Activated CD8-positive, alpha-beta memory T cell treated with anti-CD3 and anti-CD28 coated beads for 4 hours (primary cell): ENCODE measurements at places on chromosomes 6 and 20.
A peak's percentile ranks its signal among the peaks of the same experiment; 100 is the strongest.

DNA sequence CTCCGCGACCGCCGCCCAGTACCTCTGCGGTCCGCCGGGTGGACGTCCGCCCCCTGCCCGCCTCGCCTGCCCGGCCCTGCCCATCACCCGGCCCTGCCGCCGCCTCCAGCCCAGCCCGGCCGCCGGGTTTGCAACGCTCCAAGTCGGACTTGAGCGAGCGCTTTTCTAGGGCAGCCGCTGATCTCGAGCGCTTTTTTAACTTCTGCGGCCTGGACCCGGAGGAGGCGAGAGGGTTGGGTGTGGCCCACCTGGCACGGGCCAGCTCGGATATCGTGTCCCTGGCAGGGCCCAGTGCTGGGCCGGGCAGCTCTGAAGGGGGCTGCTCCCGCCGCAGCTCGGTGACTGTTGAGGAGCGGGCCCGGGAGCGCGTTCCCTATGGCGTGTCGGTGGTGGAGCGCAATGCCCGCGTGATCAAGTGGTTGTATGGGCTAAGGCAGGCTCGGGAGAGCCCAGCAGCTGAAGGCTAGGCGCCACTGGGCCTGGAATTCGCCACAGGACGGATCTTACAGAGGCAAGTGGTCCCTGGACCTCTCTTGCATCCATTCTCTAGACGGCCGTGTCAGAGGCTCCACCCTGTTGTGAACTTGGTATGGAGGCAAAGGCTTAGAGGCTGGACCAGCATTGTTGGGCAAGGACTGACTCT is 11.8 kb downstream of the FAM110A start:
- no peak for DNase-seq

GRCh38 chr6:2743280-2744208 is 7.2 kb downstream of the MYLK4 start:
- DNase-seq = no peak

DNA sequence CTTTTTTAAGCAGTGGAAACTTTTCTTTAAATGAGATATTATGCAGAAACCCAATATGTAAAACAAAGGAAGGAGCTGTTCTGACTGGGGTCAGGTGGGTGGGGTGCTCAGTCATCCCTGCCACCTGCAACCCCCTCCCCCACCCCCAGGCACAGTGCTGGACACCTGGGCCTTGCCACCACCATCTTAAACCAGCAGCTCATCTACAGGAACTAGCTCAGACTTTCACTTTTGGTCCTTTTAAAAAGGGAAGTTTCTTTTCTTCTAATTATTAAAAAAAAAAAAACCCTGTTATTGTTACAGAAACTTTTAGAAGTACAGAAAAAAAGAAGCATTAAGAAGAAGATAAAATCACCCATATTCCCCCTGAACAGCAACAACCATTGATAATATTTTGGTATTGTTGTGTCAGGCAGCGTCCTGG is 37.1 kb downstream of the PPP1R16B start:
- DNase-seq = peak; percentile 33

DNA sequence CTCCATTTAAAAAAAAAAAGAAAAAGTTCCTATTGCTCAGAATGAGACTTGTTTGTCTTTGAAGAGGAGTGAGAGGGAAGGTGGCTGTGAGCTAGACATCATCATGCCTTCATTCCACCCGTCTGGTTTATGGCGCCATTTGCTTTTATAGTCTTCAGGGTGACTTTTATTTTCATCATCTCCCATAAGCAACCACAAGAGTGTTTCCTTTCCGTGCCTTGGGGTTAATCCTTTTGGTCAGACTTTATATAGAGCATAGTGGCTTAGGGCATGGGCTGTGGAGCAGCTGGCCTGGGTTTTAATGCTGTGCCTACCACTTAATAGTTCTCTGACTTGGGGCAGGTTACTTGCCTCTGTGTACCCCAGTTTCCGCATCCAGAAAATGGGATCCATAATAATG is 77.8 kb downstream of the RREB1 start:
- no peak for DNase-seq

GRCh38 chr6:161198176-161198575 is 75.7 kb downstream of the AGPAT4 start:
- DNase-seq = no peak

GRCh38 chr20:43749734-43750294 is 23.0 kb upstream of the GTSF1L start:
- peak; percentile 58 for DNase-seq
